HepG2 (cell line): ENCODE measurements at places on chromosomes 2 and 18.

GRCh38 chr2:219426534-219427136 lies 8.0 kb upstream of the SPEG start:
- no peak for DNase-seq

- no peak for DNase-seq
These were observed 2.6 kb downstream of the INHA start for GRCh38 chr2:219574484-219575311.

- DNase-seq: peak; percentile 32
These were observed 218.1 kb downstream of the WDR7 start for GRCh38 chr18:56869189-56869777.

DNA sequence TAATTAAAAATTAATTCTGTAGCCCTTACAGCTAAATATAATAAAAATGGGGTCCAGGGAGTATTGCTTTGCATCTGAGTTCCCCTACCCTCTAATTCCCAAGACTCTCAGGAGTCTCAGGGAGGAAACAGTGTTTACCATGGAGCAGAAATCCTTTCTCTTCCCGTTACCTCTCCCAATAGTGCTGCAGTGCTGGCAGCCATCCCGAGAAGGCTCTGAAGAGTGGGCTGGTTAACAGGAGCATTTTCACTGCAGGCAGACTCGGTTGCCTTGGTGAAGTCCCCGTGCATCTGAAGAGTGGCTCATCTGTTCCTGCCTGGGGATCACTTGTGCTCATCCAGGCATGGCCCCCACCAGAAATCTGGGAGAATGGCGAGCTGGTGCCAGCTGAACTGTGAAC lies 41.8 kb upstream of the TMEM178A start:
- no peak for DNase-seq

GRCh38 chr2:191264647-191265081 lies 19.5 kb downstream of the MYO1B start:
- no peak for DNase-seq

GRCh38 chr18:23949863-23950262 lies 64.7 kb upstream of the TTC39C start:
- no peak for DNase-seq
